ENCODE measurements at places on chromosomes 4 and X.

DNA sequence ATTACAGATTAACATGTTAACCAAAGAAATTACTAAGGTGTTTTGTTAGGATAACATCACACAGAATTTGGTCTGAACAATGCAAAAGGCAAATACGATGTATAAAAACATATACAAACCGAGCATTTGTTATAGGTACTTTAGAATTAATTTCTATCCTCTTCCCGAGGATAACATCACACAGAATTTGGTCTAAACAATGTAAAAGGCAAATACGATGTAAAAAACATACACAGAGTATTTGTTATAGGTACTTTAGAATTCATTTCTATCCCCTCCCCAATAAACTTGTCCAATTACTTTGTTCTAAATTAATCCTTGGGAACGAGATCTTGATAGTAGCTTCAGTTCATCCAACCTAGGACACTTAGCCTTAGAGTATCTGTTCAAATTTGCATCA is 7.6 kb downstream of the HNRNPDL start:
- DNase-seq = no peak

GRCh38 chr4:101067383-101067782 is 279.9 kb downstream of the PPP3CA start:
- no peak for DNase-seq

DNA sequence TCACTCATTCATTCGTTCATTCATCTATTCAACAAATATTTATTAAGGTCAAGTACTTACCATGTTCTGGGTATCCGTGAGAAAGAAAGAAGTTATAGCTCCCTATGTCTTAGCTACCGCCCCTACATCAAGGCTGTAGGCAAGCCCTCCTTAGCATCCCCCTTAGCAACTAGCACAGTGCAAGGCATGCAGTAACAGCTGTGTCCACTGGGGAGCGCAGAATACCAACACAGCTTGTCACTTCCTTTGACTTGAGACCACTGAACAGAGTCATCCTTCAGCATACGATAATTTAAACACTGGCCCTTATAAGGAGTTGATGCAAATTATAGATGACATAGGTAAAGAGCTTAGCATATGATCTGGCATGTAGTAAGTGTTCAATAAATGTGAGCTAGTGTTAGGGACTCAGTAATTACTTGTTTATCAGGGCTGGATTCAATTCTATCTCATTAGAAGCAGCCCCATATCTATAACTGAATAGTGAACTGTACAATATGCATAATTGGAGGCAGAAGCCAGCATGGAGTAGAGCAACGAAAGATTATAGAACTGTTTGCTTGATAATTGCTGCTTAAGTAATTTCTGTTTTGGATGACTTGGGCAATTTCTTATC is 8.7 kb downstream of the KIAA1210 start:
- peak; percentile 78 for DNase-seq

- DNase-seq = peak; percentile 44
Observed at GRCh38 chr4:147777456-147778091, 45.7 kb downstream of the ARHGAP10 start.

GRCh38 chr4:143389579-143390195 is 53.0 kb downstream of the GAB1 start:
- no peak for DNase-seq

DNA sequence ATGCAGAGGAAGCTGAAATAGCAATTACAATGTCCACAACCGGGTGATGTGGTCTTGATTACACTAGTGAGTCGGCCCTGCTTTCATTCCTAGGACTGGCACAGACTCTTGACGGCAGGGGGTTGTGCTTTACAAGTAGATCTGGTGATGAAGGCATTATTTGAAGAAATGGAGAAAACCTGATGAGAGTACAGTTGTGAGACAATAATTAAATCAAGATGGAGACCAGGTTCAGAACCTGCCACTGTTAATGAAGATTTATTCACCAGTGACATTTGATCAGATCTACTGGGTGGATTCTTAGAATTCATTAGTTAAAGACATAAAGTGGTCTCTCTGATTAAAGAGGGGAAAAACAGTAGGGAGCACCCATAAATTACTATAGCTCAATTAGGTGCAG is 747.2 kb downstream of the STPG2 start:
- DNase-seq = no peak

- no peak for DNase-seq
Observed at GRCh38 chrX:79412166-79412565, 45.0 kb upstream of the ITM2A start.

- no peak for DNase-seq
Observed at GRCh38 chr4:91961504-91961903, 342.3 kb upstream of the GRID2 start.

DNA sequence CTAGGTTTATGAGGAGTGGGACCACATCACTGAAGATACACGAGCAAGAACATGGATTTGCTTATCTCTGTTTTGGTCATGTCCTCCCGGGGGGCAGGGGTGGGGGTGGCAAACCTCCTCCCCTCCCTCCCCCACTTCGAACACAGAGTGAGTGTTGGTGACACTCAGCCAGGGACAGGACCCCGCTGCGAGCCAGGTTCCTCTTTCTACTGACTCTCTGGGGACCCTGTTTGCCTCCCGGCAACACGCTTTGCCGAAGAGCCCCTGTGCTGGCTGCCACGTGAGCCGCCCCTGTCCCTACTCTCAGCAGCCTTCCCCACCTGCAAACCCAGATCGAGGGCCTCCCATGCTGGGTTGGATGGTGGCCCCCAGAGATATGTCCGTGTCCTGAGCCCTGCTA is 34.7 kb downstream of the P2RY8 start:
- DNase-seq = no peak

GRCh38 chr4:77959566-77960338 is 97.1 kb downstream of the MRPL1 start:
- DNase-seq = peak; percentile 74

- DNase-seq = no peak
Observed at GRCh38 chrX:21989384-21989783, 42.7 kb upstream of the PHEX start.

GRCh38 chr4:41129128-41129754 is 85.1 kb downstream of the APBB2 start:
- no peak for DNase-seq

DNA sequence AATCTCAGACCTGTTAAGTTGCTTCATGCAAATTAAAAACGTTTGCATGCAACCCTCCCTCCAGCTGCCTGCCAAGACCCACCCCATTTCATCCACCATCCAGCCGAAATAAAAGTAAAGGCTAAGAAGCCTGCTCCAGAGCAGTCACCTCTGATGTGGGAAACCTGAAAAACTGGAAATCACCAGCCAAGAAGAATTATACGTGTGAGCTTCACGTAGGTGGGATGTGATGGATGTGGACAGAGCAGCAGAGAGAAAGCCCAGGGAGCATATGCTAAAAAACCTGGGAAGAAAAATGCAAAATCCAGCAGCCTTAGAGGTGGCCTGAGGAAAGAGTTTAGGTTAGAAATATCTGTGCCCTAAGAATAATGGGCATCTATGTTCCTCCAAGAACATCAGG is 160.6 kb upstream of the STS start:
- DNase-seq = no peak

GRCh38 chrX:150329868-150330267 is 33.2 kb upstream of the MAMLD1 start:
- no peak for DNase-seq

DNA sequence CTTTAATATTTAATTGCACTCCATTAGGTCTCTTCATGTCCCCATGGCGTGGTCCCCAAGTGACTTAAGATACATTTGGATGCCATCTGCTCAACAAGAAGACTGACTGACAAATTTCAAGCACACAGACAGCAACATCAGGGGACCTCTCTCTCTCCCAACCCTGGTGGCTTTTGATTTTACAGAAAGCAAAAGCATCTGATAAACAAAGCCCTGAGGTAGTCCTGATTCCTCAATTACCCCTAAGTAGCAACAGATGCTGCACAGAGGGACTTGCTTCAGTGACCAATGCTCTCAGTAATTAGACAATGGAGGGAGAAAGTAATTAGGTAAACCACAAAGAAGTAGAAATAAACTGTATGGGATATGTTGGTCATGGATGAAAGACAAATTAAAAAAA is 426.4 kb downstream of the INPP4B start:
- DNase-seq = no peak

- DNase-seq = no peak
Observed at GRCh38 chr4:119592830-119593229, 35.8 kb downstream of the PDE5A start.

- DNase-seq = no peak
Observed at GRCh38 chrX:2673611-2674010, 17.5 kb upstream of the CD99 start.

DNA sequence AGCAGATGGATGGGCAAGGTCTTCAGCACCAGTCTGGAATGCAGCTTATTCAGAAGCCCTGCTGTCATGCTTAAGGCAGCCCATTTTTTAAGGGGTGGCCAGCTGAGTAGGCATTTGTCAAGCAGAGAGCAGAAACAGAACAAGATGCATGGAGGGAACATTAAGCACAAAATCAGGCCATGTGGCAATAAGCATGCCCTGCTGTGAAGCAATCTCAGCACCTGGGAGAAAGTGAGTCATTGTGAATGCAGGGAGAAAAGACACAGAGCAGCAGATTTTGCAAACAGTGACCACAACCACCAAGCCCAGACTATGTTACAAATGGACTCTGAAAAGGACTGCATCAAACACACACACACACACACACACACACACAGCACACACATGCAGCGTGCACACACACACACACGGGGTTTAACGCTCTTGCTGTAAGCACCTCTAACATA is 94.1 kb upstream of the GALNT7 start:
- DNase-seq = peak; percentile 23

- peak; percentile 57 for DNase-seq
Observed at GRCh38 chrX:45749375-45749774, 548.7 kb upstream of the DIPK2B start.

GRCh38 chrX:120365968-120366367 is 4.1 kb downstream of the ATP1B4 start:
- DNase-seq = no peak

GRCh38 chr4:30620711-30621110 is 99.5 kb upstream of the PCDH7 start:
- DNase-seq = no peak

DNA sequence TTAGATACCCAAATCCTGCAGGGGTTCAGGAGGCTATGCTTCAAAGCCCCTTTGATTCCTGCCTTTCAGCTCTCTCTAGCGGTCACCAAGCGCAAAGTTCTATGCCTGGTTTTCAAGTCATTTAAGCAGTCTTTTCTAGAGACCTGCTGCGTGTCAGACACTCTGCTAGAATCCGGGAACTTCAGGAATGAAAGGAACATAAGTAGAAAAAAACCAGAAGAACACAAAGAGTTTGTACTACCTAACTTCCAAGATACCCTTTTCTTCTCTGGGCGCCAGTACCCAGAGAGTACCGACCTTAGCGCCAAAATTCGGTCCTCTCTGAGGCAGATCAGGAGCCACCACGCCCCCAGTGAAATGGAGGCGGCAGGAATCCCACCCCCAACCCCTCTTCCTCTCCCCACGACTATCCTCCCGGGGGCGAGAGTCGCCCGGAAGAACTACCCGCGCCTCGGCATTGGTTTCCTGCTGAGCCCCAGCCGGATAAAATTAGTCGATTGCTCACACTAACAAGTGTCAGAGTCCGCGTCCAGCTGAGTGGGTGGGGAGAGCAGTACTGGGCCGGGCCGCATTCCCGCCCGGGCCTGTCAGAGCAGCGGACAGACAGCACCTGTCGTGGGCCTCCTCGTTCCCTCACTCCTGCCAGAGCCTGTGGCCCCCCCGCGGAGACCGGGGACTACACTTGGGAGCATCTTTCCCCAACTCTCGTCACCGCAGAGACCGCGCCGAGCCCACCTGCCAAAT is 78.8 kb downstream of the RLIM start:
- DNase-seq = peak; percentile 85

DNA sequence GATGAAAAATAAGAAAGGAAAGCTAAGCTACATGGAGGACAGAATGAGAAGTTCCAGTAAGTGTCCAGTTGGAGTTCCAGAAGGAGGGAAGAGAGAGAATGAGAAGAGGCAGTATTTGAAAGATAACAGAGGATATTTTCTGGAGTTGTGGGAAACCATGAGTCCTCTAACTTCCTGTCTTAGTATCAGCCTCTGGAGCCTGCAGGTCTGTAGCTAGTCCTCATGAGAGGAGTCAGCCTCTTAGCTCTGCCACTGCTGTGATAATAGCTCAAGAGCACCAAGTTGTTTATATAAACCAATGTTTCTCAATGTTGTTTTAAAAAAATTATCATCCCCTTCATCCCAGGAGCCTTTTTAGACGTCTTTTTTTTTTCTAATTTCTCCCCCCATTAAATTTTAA is 2.4 kb upstream of the PLAC1 start:
- no peak for DNase-seq

- no peak for DNase-seq
Observed at GRCh38 chr4:169675825-169676224, 55.4 kb downstream of the CLCN3 start.

DNA sequence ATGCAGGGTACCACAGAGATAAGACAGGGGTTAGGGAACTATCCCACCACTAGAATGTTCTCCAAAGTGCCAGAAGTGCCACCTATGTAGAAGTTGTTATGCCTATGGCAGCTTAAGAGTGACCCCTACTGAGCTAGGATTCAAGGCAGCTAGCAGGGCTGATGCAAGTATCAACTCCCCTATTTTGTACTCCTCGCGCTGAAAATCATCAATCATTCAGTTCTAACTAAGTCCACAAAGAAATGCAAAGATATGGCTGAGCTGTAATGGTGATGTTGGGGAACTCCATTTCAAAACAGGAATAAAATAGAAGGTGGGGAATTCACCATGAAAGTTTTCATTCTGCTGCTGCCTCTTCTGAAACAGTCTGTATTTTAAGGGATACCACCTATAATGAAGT is 13.8 kb downstream of the ACSL4 start:
- DNase-seq = no peak

DNA sequence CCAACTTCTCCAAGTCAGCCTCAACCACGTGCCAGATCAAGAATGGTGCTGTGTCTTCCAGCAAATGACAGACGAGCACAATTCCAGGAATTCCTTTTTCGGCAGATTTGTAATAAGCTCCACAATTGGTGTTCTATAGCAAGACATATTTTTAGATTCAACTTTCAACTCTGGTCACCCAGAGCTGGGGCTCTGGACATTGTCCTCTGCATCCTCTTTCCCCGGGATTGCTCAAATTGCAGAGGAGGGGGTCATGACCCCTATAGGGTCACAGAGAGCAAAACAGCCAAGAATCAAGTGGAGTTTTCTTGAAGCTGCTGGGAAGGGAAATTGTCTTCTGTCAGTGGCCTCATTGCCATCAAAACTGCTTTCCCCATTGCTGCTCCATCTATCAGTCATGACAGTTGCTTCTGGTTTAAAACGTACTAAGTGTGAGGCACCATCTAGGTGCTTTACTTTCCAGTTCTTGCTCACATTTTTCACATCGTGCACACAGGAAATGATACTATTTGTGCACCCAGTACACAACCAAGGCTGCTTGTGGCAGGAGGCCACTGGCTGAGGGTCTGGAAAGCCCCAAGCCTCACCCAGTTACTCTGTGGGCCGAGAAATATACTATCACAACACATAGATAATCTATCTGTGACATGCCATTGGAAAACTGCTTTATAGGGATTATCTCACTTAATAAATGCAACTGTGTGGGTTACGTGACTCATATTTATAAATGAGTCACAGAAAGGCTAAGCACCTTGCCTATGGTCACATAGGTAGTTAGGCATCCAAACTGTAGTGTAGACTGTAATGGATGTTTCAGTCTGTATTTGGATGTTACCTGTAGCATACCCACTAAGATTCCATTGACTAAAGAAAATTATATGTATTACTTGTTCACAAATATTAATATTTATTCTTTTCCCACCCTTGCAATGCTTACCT is 91.7 kb upstream of the PHOX2B start:
- DNase-seq = no peak
